HTR-8/SVneo (cell line): ENCODE measurements at places on chromosomes 7 and 10.

DNA sequence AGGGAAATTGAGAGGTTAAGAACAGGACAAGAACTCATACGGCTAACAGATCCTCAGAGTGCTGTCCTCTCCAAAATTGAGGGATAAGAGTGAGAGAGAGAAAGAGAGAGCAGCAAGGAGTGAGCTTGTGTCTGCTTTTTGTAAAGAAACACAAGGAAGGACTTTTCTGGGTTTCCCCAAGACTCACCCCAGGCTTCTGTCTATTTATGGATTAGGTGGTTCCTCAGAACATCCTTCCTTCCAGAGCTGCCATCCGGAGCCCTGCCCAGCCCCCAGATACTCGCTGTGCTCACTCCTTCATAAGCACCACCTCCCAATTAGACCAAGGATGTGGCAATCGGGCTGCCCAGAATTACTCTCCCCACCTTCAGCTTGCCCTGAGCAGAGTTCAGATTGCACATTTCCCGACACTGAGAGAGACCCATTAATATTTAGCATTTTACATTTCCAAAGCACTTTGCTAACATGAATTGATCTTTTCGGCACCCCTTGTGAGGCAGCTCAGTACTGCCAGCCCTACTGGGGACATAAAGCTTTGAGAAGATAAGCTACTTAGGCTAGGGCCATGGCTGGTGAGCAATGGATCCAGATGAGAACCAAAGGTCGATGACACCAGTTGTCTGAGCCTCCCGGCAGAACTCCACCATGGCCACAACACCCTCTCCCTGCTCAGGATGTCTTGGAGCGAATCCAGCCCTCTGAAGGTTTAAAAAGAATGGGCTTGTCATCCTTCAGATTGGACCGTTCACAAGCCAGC, 19.2 kb upstream of the R3HCC1L start:
- no peak for DNase-seq

- no peak for DNase-seq
Observed at GRCh38 chr10:129398711-129399141, 68.3 kb upstream of the MGMT start.

GRCh38 chr10:113897693-113898618, 43.5 kb downstream of the NHLRC2 start:
- DNase-seq: peak; percentile 5

DNA sequence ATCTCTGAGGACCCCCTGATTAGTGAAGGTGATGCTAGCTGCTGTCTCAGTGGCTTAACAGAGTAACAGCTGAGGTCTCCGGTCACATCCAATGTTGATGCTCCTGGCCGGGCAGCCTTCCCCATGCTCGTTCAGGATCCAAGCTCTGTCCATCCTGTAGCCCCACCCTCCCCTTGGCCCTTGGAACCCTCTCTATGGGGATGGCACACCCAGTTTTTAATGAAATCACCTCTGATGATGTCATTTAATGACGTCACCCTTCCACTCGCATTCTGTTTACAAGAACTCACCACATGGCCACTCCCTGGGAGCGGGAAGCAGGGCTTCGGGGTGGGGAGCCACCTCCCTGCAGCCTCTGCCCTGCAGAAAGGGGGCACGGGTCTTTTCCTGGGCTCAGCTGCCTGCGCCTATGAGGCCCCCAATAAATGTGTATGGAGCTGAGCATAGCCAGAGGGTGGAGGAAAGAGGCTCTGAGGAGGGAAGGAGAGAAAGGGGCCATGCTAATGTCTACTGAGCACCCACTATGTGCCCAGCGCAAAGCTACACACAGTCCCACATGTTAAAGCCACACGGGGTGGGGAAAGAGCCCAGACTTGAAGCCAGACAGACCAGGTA, 95.5 kb downstream of the OAT start:
- no peak for DNase-seq

- no peak for DNase-seq
Observed at GRCh38 chr10:7362471-7362870, 48.4 kb downstream of the SFMBT2 start.

GRCh38 chr7:77351539-77352004, 64.6 kb downstream of the GSAP start:
- DNase-seq: no peak

DNA sequence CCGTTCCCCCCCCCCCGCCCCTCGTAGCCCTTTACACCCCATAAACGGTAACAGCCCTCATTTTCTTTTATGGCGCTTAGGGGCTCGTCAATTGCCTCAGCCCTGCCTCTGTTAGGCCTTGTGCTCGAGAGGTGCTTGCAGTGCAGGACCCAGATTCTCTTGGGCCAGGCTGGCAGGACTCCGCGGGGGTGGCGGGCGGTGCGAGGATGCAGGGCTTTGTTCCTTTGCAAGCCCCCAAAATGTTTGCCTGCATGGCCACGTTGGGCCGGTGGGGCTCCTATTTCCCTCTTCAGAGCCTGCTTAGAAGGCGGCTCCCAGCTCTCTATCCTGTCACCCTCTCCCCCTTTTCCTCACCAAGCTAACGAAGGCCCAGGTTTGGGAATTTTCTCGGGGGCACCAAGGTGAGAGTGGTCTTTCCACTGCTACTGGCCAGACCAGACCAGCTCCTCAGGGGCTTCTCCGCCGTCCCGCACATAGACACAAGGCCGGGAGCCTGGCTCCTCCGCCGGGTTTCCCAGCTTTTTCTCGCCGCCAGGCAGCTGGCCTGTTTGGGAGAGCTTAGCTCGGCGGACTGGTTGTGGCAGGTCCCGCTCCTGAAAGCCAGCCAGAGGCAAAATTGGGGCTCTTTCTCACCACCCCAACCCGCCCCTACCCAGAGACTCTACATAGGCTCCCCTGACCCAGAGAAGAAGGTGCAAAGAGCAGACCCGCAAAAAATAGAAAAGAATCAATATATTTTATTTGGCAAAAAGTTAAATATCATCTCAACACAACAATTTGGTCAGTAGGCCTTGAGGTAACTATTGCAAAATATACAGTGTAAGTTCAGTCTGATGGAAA, 3.4 kb downstream of the HOXA9 start:
- no peak for DNase-seq

DNA sequence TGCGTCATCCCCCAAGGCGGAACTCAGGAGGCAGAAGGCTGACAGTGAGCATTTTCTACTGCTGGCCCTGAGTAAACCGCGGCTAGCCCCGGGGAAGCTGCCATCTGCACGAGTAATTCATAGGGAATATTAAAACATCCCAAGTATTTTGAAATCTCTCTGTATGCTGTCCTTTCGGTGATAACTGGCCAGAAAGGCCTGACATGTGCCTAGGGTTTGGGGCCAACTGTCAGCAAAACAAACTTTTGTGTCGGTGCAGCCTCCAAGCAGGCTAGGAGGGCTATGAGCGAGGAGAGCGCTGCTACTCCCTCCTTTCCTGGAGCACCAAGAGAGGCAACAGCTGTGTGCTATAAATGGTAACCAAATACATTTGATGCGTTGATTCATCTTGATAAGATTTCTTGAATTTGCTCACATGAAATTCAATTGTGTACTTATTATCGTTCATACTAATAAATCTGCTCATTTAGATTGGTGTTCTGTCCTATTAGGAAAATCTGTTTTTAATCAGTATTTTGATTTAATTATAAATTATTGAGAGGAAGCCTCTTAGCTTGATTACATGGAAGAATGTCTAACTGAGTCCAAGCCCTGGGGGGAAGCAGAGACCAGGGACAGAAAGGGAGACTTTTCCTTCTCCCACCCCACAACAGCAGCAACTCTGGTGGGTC, 124.4 kb upstream of the NPS start:
- DNase-seq: no peak

DNA sequence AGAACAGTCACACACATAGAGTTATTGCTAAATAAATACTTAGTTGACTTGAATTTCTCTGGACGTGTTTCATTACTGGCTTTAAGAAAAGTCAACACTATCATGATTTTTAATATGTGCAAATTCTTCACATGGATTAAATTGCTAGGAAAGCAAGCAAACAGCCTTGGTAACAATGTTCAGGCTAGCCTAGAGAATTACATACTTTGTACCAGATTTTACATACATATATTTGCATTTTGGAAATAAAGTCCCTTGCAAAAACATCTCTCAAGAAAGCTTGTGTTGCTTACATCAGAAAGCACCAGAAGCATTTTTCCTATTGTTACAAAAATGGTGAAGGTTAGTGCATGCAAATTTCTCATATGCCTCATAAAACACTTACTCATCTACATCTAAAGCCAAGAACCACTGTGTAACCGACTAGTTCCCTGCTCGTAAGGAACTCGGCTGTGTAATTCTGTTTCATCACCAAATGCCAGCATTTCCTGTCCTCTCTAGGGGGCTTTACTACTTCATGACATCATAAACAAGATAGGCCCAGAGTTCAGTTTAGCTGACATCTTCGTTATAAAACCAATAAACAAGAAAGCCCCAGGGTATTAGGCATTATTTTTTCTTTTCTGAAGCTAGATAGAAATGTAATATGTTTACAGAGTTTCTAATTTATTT, 87.8 kb downstream of the CFAP58 start:
- peak; percentile 54 for DNase-seq

DNA sequence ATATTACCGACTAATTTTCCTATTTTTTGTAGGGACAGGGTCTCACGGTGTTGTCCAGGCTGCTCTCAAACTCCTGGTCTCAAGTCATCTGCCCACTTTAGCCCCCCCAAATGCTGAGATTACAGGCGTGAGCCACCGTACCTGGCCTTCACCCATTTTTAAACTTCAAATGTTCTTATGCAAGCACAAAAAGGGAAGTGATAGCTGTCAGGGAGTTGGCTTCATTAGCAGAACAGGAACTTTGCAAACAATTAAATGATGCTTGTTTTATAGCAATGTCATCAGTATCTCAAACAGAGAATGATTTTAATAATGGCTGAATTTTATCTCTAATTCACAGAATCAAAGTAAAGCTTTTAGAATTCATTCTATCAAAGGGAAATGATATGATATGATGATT, 49.8 kb upstream of the FAM171A1 start:
- DNase-seq: no peak

- DNase-seq: no peak
Observed at GRCh38 chr7:3206101-3206500, 95.0 kb upstream of the SDK1 start.

DNA sequence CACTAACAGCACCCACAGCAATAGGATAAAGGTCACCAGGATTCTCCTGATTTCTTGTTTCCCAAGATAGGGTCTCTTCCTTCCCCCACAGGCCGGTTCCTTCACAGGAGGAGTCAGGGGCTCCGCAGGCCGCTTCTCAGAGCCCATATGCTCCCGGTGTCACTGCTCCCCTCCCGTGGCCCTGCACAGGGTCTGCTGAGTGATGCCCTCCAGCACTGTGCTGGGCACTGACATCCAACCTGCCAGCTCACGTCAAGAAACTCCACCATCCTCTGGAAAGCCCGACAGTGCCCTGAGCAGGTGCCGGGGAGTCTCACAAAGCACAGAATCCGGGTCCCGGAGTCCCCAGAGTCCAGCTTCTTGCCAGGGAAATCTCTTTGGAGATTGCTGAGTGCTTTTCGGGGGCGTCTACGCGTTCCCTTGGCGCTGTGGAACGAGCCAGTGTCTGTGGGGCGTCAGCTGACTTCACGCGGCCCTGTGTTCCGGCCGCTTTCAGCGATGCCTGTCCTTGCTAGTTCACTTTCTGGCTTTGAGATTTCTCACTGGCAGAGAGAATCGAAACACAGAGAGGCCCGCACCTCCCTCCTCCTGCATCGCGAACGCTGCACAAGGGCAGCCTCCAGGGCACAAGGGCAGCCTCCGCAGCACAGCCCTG, 567.5 kb downstream of the DNAJB6 start:
- DNase-seq: no peak

GRCh38 chr7:142345811-142346210, 88.0 kb upstream of the PRSS58 start:
- DNase-seq: no peak

- DNase-seq: no peak
Observed at GRCh38 chr10:97623277-97623676, 10.0 kb downstream of the MORN4 start.

DNA sequence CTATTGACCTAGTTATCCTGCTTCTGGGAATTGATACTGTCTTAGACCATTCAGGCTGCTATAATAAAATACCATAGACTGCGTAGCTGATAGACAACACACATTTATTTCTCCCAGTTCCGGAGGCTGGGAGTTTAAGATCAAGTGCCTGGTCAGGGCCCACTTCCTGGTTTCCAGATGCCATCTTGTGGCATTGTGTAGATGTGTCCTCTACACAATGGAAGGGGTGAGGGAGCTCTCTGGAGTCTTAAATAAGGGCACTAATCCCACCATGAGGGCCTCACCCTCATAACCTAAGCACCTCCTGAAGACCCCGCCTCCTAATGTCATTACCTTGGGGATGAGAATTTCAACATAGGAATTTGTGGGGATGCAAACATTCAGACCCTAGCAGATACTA, 62.4 kb downstream of the SLC35B4 start:
- no peak for DNase-seq

DNA sequence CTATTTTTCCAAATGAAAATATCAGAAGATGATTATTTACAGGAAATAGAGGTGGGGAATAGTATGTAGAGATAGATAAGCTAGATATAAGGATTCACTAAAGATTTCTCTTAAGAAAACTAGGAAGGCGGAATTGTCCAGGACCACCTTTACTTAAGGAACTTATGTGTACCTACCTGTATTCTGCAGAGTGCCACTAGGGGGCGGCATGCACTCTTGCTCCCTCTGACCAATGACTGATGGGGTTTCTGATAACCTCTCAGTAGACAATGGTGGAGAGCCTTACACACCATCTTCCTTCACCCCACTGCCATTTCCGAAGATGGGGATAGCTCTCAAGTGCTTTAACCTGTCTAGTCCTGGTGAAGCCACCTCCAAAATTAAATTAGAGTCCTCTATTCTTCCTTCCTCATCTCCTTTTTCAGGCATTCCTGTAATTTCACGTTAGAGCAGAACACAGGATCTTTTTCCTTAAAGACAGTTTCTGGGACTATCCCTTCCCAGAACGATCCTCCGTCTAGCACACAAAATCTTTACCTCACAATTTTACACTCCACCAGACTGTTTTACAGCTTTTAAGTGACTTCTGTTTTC, 453.1 kb downstream of the SORCS1 start:
- DNase-seq: no peak

DNA sequence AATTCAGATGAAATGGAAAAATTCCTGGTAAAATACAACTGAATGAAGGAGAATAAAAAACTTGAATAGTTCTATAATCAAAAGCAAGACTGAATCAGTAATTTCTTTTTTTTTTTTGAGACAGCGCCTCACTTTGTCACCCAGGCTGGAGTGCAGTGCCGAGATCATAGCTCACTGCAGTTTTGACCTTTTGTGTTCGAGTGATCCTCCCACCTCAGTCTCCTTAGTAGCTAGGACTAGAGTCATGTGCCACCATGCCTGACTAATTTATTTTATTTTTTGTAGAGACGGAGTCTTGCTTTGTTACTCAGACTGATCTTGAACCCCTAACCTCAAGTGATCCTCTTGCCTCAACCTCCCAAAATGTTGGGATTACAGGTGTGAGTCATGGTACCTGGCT, 26.1 kb downstream of the SYPL1 start:
- no peak for DNase-seq

DNA sequence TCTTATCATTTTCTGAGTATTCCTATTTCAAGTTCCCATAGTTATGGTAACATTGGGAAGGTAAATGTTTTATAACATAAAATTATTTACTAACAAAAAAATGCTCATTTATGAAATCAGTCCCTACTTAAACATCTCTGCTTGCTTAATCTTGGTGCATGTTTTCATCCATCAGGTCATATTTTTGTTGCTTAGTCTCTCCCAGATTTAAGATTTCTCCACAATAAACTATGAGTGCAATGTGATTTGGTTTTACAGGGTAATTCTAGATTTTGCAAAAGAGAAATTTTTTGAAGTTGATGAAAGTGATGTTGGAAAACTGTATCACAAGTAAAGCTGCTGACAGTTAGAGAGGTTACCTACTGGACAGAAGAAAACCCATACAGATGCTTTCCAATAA, 28.6 kb downstream of the PIK3AP1 start:
- no peak for DNase-seq

GRCh38 chr7:66183700-66184099, 21.4 kb upstream of the TPST1 start:
- peak; percentile 25 for DNase-seq
